ENCODE measurements at places on chromosomes 12 and 14.

DNA sequence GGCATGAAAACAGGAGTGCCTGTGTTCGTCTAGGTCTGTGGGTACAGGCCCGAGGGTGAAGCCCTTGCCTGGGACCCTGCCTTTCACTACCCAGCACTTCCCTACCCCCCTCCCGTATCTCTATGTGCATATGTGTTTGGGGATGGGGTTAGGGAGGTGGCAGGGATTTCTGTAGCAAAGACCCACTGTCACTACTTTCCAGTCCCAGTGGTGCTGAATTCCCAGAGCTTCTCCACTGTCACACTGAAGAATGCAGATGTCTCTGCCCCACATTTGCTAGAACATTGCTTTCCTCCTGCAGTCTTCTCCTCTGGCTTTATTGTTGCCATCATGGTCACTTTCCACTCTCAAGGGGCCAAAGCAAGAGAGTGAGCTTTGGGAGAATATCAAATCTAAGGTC, 203.9 kb downstream of the MYRFL start:
- DNase-seq: no peak

GRCh38 chr14:100333311-100333710, 10.2 kb downstream of the SLC25A47 start:
- no peak for DNase-seq

GRCh38 chr12:30630076-30630978, 65.3 kb downstream of the IPO8 start:
- no peak for DNase-seq

GRCh38 chr12:85092814-85093370, 56.7 kb downstream of the LRRIQ1 start:
- no peak for DNase-seq

DNA sequence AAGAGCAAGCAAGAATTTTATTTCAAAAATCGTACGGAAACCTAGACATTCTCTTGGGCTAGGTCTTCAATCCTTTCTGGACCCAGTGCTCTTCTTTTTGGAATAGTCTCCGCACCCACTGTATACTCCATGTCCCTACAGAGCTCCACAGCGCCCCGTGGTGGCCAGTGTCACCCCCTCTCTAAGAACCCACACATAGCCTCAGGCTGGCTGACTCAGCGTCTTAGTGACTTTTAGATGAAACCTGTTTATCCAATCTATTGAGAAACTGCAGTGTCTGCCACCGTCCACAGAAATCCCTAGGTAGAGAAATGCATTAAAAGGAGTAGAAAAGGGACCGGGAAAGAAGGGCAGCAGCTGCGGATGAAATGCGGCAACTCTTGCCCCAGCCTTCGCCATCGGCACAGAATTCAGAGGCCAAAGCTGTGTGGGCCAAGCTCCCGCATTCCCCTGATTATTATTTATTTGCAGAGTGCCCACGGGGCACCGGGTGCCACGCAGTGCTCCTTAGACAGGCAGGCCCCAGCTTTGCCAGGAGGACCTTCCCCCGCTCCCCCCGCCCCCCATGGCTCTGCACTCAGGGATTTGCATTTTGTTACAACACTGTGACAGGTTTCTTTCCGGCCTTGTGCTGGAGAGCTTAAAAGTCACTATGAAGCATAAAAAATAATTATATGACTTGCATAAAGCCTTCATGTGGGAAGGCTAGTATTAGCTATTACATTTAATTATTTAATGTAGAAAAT, 170.1 kb upstream of the FKBP4 start:
- no peak for DNase-seq

GRCh38 chr12:68190301-68190700, 30.8 kb upstream of the IFNG start:
- DNase-seq: no peak

DNA sequence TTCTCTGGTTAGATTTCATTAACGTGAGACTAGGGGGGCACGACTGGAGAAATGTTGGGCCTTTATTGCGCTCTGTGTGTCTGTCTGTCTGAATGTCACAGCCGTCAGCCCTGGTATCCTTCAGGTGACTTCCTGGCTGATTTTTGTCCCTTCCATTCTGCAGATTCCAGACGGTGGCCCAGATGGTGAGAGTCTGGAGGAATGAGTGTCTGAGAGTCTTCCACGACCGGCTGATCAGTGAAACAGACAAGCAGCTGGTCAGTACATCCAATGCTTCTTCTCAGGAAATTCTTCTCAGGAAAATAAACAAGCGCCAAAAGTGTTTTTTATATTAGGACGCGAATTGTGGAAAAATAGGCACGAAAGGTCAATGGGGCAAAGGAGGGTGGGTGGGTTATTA, 93.5 kb downstream of the CCDC92 start:
- no peak for DNase-seq

DNA sequence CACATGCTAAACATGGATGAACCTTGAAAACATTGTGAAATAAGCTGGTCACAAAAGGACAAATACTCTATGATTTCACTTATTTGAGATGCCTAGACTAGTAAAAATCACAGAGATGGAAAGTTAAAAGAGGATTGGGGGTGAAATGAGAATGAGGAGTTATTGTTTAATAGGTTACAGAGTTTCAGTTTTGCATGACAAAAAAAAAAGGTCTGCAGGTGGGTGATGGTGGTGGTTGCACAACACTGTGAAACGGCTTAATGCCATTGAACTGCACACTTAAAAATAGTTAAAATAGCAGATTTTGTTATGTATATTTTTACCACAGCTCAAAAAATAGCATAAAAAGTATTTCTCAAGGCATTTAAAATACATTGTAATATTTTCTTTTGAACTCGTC, 151.9 kb upstream of the NRXN3 start:
- no peak for DNase-seq

DNA sequence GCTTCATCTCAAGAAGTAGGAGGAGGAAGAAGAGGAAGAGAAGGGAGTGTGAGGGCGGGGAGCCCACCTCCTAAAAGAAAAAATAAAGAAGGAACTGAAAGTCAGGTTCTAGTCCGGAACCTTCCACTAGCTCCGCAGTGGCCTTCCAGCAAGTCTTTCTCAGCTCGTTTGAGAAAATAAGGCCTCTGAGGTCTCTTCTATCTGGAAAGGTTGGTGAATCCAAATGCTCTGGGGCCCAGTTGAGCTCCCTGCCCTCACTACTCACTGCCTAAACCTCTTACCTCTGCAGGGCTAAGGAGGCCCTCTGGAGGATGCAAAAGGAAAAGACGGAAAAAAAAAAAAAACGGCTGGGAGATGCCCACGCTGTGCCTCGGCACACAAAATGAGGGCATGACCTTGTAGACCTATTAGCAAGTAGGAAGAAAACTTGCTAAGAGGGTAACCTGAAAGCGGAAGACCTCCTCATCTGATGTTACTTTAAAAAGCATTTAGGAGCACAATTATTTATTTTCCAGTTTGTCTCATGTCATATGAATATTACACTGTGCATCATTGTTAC, 35.9 kb downstream of the FBLN5 start:
- DNase-seq: no peak

DNA sequence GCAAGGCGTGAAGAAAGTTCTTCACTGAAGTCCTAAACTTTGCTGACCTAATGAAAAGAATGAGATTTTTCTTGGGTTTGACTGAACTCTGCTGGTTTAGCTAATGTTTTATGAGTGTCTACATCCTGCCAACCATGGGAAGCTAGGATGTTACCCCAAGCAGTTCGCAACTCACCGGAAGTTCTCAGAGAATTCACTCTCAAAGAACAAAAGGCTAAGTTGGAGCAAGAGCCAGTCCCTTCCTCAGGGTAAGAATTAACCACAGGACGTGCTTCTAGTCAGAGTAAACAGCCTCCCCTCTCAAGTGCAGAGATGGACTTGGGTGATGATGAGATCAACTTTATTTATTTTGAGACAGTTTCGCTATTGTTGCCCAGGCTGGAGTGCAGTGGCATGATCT, 37.3 kb downstream of the TCHP start:
- DNase-seq: no peak

GRCh38 chr14:89779707-89780106, 174.8 kb downstream of the EFCAB11 start:
- DNase-seq: no peak

GRCh38 chr12:114395233-114395632, 10.7 kb downstream of the TBX5 start:
- DNase-seq: no peak

GRCh38 chr12:104294927-104295668, 8.4 kb upstream of the EID3 start:
- DNase-seq: no peak

- no peak for DNase-seq
Measured at GRCh38 chr12:69231479-69231878, 7.9 kb upstream of the CPSF6 start.

DNA sequence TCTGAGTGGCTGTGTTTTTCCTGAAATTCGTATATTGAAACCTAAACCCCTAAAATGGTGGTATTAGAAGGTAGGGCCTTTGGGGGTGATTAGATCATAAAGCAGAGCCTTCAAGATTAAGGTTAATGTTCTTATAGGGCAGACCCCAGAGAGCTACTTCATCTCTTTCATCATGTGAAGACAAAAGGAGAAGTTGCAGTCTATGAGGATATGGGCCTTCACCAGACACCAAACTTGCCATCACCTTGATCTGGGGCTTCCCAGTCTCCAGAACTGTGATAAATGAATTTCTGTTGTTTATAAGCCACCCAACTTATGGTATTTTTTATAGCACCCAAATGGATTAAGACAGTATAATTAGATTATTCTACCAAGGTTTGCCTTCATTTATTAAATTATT, 275.0 kb upstream of the ATP2B1 start:
- DNase-seq: no peak

- DNase-seq: no peak
Measured at GRCh38 chr12:26492406-26492805, 297.0 kb downstream of the SSPN start.

DNA sequence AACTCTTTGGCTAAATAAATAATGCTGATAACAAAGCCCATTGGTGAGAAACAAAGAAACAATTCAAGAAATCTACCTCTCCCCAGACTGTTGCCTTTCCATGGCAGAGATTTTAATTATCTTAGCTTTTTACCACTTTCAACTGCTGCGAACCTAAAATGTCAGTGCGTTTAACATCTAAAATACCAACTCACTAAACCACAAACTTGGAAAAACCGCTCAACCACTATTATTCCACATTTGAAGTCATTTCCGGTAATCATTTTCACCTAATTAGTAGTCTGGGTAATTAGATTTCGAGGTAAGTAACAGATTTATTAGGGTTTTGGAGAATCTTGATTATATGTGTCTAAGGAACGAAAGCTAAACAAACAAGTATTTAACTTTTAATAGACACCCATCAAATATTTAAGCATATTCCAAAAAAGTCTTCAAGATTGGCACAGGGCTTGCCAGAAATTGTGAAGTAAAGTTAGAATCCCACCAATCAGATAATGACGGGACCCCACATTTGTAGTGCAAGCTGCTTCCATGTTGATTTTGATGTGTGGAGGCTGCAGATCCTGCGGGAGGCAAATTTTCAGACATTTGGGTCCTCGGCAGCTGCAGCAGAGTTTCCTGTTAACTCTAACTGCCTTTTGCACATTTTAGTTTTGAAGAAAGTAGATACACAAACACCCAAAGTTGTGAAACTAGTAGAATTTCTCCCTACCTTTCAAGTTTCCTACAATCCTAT, 4.1 kb downstream of the OTX2 start:
- no peak for DNase-seq

DNA sequence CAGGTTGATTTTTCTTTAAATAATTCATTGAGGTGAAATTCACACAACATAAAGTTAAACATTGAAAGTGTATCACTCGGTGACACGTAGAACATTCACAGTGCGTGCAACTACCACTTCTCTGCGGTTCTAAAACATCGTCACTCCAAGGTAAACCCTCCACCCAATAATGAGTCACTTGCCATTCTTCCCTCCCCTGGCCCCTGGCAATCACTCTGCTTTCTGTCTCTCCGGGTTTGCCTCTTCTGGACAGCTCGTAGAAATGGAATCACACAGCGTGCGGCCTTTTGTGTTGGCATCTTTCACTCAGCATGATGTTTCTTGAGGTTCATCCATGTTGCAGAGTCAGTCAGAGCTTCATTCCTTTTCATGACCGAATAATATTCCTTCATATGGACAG, 18.9 kb downstream of the FZD10 start:
- DNase-seq: no peak

DNA sequence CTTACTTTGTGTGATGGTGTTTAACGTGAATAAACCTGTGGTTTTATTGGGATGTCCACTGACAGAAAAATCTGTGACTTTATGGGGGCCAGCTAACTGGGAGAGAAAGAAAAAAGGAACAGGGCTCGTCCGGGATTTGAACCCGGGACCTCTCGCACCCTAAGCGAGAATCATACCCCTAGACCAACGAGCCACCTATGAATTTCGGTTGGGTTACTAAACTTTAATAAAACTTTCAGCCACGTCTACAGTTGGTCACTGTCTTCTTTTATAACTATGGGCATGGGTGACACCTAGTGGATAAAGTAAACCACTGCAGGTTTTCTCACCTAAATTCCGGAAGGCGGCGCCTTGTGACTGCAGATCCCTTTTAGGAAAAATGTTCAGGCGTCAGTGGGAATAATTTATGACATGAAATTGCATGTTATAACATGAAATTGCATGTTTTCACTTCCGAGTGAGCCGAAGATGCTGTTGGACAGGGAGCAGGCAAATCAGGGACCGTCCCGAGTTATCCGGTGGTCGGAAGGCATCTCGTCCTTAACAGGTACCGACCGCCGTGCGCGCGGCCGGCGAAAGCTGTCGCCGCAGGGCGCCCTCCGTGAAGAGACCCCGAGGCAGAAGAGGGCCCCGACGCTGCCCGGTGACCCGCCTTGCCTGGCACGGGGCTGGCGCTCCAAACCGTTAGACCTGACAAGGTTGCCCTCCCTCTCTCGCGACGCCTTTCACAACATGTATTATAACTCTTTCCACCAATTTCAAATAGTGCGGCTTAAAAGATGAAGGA, 18.2 kb upstream of the RNASE12 start:
- no peak for DNase-seq

- no peak for DNase-seq
Measured at GRCh38 chr12:14403711-14404196, 38.3 kb downstream of the ATF7IP start.

GRCh38 chr12:6774499-6775062, 2.3 kb downstream of the LAG3 start:
- DNase-seq: no peak

GRCh38 chr12:29796823-29797263, 13.1 kb upstream of the TMTC1 start:
- no peak for DNase-seq

- no peak for DNase-seq
Measured at GRCh38 chr12:76863005-76863670, 15.7 kb downstream of the CSRP2 start.

DNA sequence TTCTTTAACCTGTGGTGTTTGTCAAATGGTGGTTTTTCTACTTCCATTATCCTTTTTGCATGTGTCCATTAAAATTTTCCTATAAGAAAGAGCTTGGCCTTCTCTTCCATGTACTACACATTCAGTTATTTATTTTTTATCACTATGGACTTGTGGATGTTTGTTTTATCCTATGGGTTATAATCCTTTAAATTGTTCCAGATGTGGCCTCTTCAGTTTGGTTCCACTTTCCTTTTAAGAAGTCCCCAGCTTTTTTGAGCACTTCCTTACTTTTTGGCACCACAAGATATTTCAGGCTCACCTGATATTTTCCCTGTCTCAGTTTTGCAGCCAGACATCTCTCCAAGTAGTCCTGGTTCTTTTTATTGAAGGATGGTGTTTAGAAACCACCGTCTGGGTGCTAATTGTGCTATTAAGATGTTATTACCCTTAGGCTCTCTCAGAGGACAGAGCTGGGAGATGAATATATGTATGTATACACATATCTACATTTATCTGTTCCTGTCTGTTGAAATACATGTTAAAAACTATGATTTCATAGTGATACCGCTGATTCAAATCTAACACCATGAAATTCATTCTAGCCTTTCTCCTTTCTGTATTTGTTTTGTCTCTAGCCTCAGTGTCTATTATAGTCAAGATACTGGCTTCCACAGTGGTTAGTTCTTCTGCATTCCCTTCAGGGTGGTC, 408.5 kb upstream of the RGS6 start:
- no peak for DNase-seq

- DNase-seq: no peak
Measured at GRCh38 chr12:15710860-15711510, 78.2 kb downstream of the EPS8 start.

All from stimulated activated CD8-positive, alpha-beta memory T cell treated with anti-CD3 and anti-CD28 coated beads, Interleukin-2, amount 100 ng/mL, for 1 hour (primary cell).